Thoracic aorta (tissue), 2 donors: ENCODE measurements at places on chromosomes 12 and 14.

DNA sequence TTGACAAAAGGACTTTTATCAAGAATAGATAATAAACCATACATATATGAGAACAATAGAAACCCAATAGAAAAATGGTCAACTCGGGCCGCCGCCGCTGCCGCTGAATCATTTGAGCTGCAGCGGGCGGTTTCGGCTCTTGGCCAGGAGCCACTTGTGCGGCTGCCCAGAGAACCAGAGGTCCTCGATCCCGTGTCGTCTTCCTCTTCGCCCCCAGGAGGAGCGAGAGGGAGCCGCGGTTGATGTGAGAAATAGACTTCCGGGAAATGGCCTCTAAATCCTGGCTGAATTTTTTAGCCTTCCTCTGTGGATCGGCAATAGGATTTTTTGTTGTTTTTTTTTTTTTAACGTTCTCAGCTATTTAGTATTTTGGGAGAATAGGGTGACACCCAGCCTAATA lies 44.8 kb downstream of the CPSF6 start:
- DNase-seq, result peak; percentile 11

- no peak for DNase-seq
Observed at GRCh38 chr14:93715279-93715927, 72.9 kb downstream of the PRIMA1 start.

DNA sequence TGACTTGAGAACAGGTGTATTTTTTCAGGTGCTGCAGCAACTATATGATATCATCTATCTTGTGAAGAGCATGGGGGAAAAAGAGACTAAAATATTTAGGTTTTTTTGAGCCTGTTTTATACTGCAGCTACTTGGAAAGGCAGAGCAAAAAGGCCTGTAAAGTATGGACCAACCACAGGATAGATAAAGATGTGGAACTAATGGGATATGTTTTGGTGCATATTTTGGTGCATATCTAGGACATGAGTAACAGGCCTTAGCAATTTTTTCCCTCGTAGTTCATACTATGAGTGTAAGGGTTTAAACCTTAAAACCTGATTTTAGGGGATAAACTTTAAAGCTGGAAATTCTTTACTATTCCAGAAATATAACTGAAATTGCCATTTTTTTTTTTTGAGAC lies 6.0 kb upstream of the GTSF1 start:
- no peak for DNase-seq

GRCh38 chr14:87008965-87009364 lies 984.0 kb downstream of the GALC start:
- DNase-seq, result no peak

DNA sequence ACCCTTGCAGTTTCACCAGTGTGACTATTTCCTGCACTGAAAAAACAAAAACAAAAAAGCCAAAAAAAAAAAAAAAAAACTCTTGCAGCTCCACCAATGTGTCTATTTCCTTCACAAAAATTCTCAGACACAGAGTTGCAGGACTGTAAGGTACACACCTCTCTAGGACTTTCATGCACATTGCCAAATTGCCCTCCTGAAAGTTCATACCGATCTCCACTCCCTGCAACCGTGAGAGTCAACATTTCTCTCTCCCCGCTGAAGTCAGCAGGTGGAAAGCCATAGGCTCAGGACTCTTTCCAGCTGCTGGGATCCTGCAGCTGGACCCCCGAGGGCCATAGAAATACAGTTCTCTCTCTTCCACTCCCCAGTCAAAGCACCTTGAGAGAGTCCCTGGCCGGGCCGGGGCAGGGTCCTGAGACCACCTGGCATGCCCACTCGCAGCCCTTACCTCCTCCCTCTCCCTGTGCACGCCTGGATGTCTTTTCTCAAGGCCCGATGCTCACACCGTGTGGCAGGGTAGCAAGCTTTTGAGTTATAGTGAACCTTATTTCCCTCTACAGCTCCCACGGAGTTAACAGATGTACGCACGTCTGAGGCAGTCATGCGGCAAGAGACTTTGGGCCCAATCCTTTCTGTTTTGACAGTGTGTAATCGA lies 23.6 kb downstream of the MMAB start:
- DNase-seq, result no peak

DNA sequence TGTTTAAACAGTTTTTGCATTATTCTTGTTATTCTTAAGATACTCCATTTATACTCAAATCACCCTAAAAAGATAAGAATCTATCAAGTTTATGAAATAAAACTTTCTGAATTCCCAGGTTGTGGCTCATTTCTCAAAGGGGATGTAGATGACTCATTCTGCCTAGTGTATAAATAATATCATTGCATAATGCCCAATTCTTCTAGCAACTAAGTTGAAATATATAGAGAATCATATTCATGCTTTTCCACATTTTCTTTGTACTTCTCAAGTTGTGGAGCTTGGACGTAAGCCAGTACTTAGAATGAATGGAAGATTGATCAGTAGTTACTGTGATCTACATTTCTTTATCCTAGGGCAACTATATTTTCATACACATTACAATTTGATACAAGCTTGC lies 201.1 kb downstream of the PPFIA2 start:
- DNase-seq, result no peak

GRCh38 chr12:116958402-116959197 lies 47.9 kb downstream of the FBXW8 start:
- no peak for DNase-seq

DNA sequence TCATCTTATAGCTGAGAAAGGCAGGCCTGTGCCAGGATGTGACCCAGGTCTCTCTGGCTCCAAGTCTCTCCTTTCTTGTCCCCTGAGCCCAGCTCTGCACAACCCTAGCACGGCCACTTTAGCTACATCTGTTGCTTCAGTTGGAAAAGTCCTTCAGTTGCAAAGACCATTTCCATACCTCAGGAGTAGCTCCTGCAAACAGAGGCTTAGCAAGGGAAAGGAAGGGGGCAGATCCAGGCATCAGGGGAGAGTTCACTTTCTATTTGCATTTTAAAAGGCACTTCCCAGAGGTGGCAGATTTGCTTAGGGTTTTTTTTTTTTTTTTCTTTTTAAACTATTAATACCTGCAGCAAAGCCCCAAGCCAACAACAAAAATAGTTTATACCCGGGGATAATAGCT lies 3.0 kb upstream of the PITPNM2 start:
- DNase-seq, result no peak

GRCh38 chr12:30896461-30896860 lies 30.1 kb upstream of the TSPAN11 start:
- DNase-seq, result no peak
